ENCODE measurements at places on chromosomes 16 and 17.
A peak's percentile ranks its signal among the peaks of the same experiment; 100 is the strongest.

- DNase-seq: peak; percentile 50
Measured at GRCh38 chr16:57720142-57720575, 15.4 kb upstream of the KATNB1 start.

- DNase-seq: peak; percentile 69
Measured at GRCh38 chr17:2337544-2338314, 428 bp downstream of the SGSM2 start.

- no peak for DNase-seq
Measured at GRCh38 chr17:40348562-40349476, 15.7 kb downstream of the GJD3 start.

DNA sequence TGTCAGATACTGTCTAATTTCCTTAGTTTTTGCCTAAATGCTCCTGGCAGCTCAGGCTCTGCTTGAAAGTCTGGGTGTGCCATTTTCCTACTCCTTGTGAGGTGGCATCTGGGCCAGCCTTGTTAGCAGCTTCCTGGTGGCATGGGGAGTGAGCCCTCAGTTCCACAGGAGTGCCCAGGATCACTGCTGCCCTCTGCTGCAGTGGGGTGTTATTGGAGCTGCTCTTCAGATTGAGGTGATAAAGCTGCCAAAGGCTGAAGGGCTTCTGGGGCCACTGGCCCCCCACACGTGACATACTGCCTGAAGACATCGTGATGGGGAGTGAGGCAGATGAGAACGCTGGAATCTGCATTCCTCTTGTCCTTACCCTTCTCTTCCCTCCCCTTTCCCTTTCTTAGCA is 27.4 kb downstream of the CEP95 start:
- DNase-seq: peak; percentile 21

DNA sequence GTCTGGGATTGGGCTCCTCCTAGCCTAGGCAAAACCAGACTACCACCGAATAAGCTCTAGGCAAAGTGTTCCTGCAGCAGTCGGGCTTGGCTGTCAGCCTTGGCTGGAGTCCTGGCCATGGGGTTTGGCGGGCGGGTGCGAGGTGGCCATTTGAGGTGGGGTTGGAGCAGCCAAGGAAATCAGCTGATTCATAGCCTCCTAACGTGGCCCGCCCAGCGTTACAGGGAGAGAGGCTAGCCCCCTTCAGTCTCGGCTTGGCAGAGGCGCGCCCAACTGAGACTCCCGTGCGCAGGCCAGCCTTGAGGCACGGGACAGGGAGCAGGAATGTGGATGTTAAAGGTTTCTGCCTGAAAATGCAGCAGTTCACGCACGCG is 1.9 kb downstream of the PMP22 start:
- DNase-seq: peak; percentile 49

DNA sequence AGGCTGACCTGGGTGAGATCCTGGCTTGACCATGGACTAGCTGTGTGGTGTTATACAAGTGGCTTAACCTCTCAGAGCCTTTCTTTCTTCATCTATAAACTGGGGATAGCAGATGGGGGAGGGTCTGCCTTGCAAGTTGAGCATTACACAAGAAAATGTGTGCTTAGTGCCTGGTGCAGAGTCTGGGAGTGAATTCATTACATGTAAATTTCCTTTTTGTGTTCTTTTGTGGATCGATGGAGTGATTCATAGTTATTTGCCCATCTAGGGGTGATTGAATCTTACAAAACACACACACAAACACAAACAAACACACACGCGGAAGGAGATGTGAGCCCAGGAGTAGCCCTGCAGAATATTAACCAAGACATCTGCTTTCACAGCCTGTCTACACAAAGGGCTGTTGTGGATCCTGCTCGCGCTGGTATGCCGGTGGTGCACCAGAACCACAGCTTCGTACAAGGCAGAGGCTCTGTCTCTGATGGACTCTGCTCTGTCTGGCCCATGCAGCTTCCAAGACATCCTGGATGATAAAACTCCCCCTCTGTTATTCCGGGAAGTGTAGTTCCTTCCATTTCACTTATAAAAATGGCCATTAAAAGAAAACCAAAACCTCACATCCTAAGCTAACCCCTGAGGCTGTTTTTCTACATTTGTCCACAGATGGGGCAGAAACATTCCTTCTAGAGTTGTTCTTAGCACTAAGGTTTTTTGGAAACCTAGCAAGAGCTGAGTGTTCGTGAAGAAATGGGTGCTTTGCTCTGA is 86.1 kb downstream of the UTP18 start:
- no peak for DNase-seq

DNA sequence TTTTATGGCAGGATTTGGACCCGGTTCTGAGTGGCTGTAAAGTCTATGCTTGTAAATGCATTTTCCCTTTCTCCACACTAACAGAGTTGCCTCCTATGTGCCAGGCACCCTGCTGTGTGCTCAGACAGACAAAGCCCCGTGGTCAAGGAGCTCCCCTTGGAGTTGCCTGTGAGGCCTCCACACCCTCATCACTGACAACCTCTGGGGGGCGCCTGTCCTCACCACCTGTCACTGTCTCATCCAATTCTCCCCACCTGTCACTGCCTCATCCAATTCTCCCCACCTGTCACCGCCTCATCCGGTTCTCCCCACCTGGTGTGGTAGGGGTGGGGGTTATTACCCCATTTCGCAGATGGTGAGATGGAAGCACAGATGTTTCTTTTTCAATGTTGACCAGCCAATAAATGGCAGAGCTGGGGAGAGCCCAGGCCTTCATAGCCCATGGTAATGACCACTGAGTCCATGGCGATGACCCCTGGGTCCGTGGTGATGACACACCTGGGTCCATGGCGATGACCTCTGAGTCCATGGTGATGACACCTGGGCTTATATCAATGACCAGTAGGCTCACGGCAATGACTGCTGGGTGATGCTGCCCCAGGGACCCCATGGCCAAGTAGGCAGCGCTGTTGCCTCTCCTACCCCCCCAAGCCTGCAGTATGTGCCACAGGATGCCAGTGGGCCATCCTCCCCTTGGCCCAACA is 150.1 kb downstream of the IRF8 start:
- DNase-seq: no peak

- no peak for DNase-seq
Measured at GRCh38 chr16:9105189-9105588, 13.7 kb downstream of the HAPSTR1 start.

- DNase-seq: no peak
Measured at GRCh38 chr17:66976781-66977201, 12.3 kb downstream of the CACNG4 start.

- no peak for DNase-seq
Measured at GRCh38 chr16:51763072-51763661, 612.1 kb upstream of the SALL1 start.

GRCh38 chr17:67067571-67068482 is 23.5 kb downstream of the CACNG1 start:
- no peak for DNase-seq

GRCh38 chr17:76014100-76014924 is 12.8 kb downstream of the EVPL start:
- DNase-seq: peak; percentile 93

DNA sequence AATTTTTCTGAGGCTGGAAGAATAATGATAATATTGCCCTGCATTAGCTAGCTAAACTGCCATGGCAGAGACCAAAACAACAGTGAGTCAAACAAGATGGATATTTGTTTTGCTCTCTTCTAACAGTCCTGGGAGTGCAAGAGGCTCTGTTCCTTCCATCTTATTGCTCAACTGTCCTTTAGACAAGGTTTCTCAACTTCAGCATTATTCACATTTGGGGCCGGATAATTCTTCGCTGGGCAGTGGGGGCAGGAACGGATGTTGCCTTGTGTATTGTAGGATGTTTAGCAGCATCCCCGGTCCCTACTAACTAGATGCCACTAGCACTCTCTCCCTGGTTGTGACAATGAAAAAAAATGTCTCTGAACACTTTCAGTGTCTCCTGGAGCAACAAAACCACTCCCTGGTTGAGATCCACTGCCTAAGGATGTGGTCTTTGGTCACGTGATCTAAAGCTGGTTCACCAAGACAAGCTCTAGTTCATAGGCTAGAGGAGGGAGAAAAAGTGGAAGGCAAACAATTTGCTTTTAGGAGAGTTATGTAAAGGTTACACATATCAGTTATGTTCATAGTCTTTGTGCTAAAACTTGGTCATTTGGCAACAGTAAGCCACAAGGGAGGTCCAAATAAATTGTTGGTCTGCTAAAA is 144.4 kb downstream of the PCTP start:
- no peak for DNase-seq

DNA sequence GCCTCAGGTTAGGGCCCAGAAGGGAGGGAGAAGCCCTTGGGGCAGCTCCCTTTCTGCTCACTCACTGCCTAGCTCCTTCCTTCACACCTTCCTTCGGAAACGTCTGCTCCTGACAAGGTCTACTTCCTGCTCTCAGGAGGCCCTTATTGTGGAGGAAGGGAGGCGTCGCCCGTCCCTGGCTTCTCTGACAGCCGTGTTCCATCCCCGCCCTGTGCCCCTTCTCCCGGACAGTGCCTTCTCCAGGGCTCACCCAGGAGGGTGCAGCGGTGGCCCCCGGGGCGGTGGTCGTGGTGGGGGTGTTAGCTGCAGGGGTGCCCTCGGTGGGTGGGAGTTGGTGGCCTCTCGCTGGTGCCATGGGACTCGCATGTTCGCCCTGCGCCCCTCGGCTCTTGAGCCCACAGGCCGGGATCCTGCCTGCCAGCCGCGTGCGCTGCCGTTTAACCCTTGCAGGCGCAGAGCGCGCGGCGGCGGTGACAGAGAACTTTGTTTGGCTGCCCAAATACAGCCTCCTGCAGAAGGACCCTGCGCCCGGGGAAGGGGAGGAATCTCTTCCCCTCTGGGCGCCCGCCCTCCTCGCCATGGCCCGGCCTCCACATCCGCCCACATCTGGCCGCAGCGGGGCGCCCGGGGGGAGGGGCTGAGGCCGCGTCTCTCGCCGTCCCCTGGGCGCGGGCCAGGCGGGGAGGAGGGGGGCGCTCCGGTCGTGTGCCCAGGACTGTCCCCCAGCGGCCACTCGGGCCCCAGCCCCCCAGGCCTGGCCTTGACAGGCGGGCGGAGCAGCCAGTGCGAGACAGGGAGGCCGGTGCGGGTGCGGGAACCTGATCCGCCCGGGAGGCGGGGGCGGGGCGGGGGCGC is 231.9 kb downstream of the SEC14L1 start:
- DNase-seq: no peak

GRCh38 chr17:69828087-69828486 is 246.9 kb upstream of the KCNJ16 start:
- DNase-seq: peak; percentile 27

GRCh38 chr16:84617041-84617790 is 662 bp downstream of the COTL1 start:
- peak; percentile 45 for DNase-seq

- DNase-seq: no peak
Measured at GRCh38 chr16:24626256-24626655, 86.9 kb downstream of the RBBP6 start.

GRCh38 chr17:78364436-78365281 is 4.8 kb upstream of the SOCS3 start:
- DNase-seq: no peak

GRCh38 chr16:14384745-14385144 is 245.3 kb downstream of the PARN start:
- no peak for DNase-seq
